Esophagus squamous epithelium (tissue), 5 donors: ENCODE measurements at places on chromosomes 7 and 10. TPM values are rescaled to one million over a fixed set of nuclear protein-coding genes. Genes with fewer than 3 reads are reported as not detected.

GRCh38 chr10:27388761-27389399 is 115.2 kb upstream of the RAB18 start:
- H3K27me3 ChIP-seq: no peaks in the 10 kb centered on the region
- H3K4me1 ChIP-seq: peaks cover 14% of the 10 kb centered on the region
- no peak overlapping the region for H3K4me3 ChIP-seq
- DNase-seq: no peak
- H3K36me3 ChIP-seq: no peaks in the 10 kb centered on the region

DNA sequence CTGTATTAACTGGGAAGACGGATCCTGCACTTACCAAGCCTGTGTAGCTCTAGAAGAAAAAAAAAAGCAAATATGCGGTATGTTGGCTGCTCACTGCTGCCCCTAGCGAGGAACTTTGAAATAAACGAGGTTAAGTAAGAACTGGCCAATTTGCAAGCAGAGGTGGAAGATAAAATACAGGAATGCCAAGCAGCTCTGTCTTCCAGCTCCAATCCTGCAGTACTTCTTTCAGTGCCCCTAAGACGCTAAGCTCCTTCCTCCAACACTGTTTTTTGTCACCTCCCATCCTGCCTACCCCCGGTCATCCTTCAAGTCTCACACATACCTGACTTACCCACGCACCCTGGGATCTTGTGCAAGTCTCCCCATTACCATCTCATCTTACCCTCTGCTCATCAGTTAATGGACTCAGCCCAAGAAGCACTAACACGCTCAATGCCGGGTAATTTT is 809 bp downstream of the C10orf143 start:
- peak overlapping the region; percentile 77 for H3K4me3 ChIP-seq
- peak; percentile 59 for DNase-seq
- no peaks in the 10 kb centered on the region for H3K27me3 ChIP-seq
- H3K27ac ChIP-seq: peak overlapping the region; percentile 95
- H3K4me1 ChIP-seq: peaks cover 19% of the 10 kb centered on the region

The FGFR2 gene
- 55.5 TPM for total RNA-seq

The ENTPD1 gene
- total RNA-seq: 34.5 TPM

GRCh38 chr10:66180021-66180420 is 745.8 kb upstream of the LRRTM3 start:
- no peak overlapping the region for H3K27ac ChIP-seq
- H3K4me1 ChIP-seq: no peaks in the 10 kb centered on the region
